ENCODE measurements at places on chromosomes 3 and 15. TPM values are rescaled to one million over a fixed set of nuclear protein-coding genes. Genes with fewer than 3 reads are reported as not detected.

Gene CP
- total RNA-seq = not detected

Gene GPR156
- total RNA-seq = 0.24 TPM

Gene SCN11A
- total RNA-seq = 0.16 TPM

Gene DCLK3
- not detected for total RNA-seq

Gene CHRNB4
- not detected for total RNA-seq

Gene FGF12
- total RNA-seq = not detected

Gene CYP19A1
- total RNA-seq = 0.07 TPM

Gene MYLK
- total RNA-seq = not detected

Gene UPK1B
- not detected for total RNA-seq

Gene KCNMB3
- total RNA-seq = 6.9 TPM

Gene HCLS1
- total RNA-seq = 440 TPM
